ENCODE measurements at places on chromosomes 1 and 21.

DNA sequence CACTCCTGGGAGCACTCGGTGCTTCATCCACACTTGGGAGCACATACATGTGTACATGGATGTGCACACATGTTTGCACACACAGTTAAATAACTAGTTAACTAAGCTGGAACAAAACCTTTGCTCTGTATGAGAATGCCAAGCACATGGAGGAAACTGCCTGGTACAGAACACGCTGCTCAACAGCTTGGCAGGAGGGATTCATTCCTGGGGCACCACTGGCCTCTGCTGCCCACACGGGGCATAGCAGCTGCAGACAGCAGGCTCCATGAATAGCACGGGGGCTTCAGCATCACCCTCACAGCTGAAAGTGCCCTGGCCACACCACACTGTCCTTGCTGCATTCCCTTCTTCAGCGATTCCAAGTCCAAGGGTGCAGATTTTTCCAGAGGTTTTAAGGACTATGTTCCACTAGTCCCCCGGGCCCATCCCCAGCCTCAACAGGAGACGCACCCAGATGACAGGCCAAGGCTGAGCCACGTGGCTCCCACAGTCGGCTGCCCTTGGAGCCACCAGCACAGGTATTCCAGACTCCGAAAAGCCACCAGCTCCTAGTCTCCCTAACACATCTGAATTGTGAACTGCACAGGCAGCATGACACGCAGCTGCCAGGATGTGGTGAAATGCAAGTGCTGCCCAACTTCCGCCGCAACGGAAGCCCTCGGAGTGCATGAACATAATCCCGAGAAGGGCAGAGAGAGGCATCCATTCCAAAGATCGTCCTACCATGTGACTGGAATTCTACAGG is 16.9 kb downstream of the NPHP4 start:
- peak; percentile 64 for DNase-seq

GRCh38 chr1:47444297-47444561 is 6.4 kb downstream of the FOXD2 start:
- DNase-seq, result no peak

DNA sequence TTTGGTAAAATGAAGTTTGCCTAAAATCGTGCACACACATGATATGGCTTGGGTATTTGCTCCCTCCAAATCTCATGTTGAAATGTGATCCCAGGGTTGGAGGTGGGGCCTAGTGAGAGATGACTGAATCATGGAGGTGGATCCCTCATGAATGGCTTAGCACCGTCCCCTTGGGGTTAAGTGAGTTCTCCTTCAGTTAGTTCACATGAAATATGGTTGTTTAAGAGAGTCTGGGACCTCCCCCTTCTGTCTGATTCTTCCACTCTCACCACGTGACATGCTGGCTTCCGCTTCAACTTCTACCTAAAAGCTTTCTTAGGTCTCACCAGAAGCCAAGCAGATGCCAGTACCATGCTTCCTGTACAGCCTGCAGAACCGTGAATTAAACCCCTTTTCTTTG is 58.4 kb downstream of the SIPA1L2 start:
- no peak for DNase-seq

DNA sequence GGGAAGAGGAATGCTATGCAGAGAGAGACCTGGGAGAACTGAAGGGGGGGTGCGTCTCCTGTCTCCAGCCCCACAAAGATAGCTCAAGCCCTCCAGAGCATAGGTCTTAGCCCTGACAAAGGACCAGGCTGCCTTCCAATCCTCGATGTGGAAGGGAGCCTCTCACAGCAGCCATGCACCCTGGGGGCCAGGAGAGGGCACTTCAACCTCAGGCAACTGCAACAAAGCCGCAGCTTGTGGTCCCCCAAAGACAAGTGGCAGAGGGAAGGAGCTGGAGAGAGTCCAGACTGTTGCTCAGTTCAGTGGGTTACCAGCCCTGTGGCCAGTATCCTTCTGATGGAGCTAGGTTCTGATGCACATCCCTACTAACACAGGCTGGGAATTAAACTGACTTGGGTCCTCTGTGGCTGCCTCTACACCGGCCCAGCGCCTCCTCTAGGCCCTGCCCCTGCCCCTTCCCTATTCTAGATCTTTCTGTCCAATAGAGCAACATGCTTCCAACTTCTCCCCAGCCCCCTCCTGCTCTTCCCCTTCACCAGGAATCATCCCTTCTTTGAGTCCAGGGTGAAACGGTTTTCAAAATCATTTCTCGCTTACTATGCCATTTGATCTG is 100.7 kb upstream of the SPATA6 start:
- DNase-seq, result peak; percentile 37

GRCh38 chr1:204110894-204111633 is 38.1 kb downstream of the SOX13 start:
- no peak for DNase-seq

Measured in AG10803 (cell line).